ENCODE measurements at places on chromosomes 5 and 9.

- DNase-seq, result no peak
Observed at GRCh38 chr5:13186177-13186576, 758.3 kb downstream of the DNAH5 start.

DNA sequence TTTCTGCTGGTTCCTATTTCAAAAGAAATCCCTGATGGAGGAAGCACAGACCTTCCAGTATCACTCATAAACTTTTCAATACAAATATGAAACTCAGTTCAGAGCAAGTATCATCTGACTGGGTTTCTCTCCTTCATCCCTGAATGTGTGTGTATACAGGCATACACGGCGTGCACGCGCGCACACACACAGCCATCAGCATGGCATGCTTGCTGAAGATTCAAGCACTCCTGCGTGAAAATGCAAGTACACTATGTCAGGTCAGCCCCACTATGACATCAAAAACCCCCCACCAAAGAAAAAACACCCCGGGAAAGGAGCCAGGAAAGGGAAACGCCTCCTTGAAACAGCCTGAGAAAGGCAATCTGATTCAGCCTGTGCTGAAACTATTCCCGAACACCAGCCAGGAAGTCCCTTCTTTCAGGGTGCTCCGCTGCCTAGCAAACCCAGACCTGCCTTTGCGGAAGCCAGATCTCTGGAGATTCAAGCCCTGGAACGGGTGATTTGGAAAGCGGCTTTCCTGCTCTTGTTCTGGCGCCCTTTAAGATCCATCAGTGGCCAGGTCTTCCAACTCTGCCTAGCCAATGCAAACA lies 831 bp downstream of the KLHL3 start:
- DNase-seq, result no peak

DNA sequence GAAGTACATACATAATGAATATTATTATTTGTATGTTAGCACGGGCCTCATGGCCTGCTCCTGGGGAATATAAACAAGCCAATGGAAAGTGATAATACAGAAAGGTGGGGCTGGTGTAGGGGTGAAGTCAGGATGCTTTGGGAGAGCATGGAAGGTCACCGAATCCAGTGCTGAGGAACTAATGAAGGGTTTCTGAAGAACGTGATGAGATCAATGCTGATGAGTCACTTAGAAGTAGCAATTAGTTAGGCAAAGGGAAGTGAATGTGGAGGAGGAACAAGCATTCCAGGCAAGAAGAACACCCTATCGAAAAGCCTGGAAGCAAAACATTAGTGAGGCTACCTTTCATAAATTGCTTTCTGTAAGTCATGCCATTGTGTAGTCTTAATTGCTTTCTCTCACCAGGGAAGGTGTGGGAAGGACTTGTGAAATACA lies 2.1 kb downstream of the ANXA1 start:
- no peak for DNase-seq

GRCh38 chr9:88387552-88388202 lies 567 bp upstream of the SPIN1 start:
- DNase-seq, result peak; percentile 53

DNA sequence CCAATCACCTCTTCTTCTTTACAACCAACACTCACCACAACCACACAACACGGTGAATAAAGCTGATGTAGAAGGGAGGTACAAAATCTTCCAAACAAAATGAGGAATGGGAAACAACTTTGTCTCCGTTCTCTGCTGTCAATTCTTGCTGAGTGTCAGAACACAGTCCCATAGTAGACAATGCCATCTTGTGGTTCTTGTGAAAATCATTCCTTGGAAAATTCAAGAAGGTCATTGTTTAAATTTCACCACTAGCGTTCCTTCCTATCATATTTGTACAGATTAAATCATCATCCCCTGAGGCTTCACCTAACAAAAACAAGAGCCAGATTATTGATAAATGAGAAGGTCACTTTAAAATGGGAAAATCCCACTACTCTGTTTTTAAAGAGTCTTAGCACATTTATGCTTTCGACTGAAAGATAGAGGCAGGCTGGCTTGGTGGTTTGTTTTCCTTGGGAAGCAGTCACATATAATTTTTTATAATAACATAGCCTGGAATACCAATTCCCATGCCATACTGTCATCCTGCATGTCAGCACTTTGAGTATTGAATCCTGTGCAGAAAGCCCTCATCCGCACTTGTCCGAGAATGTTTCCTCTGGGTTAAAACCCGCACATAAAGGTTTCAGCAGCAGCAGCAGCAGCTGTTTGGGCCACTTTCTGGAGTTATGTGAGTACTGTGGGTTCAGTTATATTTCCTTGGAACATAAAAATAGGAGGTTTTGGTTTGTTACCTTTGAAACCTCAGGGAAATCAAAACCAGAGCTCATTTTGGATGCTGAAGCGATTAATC lies 395.0 kb upstream of the SMARCA2 start:
- peak; percentile 30 for DNase-seq

DNA sequence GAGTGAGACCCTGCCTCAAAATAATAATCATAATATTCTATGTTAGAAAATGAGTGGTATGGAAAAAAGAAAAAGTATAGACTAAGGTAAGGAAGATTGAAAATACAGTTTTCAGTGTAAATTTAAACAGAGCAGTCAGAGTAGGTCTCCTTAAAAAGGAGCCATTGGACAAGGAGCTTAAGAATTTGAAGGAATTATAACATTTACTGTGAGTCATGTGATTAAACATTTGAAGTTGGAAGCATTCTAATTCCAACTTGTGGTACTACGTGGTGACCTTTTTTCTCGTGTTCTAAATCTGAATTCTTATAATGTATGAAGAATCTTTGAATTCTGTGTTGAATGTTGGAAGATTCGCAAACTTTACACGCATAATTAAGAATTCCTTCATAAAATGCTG lies 39.3 kb upstream of the TMEM171 start:
- DNase-seq, result no peak

DNA sequence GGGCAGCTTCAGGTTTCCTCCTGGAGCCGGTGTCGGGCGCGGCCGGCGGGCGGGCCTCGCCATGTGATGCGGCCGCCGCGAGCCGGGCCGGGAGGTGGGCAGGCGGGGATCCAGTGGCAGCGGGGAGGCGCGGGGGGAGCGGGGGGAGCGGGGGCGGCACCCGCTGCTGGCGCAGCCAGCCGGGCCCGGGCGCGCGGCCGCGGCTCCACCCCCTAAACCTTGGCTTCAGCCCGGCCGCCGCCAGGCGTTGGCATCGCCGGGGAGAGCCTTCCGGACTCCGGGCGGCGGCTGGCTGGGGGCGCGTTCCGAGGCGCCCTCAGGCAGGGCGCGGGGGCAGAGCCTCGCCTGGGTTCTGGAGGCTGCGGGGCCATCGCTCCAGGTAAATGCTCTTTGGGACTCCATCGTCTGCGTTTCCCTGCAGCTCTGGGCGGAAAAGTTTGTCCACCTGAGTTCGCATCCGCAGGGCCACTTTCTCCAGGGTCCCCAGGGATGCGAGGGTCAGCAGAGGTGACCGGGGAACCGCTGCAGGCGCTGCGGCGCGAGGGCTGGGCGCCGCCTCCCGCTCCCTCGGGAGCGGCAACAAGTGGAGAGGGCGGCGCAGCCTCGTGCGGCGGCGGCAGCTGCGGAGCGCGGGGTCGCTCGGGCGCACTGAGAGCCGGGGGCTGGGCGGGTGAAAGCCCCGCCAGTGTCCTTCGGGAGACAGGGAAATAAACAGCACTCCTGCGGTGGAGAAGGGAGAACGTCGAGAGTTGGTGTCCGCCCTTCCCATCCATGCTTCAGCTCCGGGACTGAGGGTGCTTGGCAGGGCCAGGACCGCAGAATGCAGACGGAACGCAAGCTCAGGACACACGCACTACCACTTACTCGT lies at the start of gene ARHGEF28:
Gene ARHGEF28, plus strand, starts transcription at position 253 of the 868 bp plus-strand sequence. CDS start 58,656 bp downstream, outside the sequence.
- peak; percentile 80 for DNase-seq

- DNase-seq, result no peak
Observed at GRCh38 chr9:87799503-87799902, 73.6 kb downstream of the CTSL start.

GRCh38 chr9:6184749-6185645 lies 30.6 kb upstream of the IL33 start:
- DNase-seq, result no peak

GRCh38 chr5:150352244-150353031 lies 5.1 kb upstream of the TCOF1 start:
- no peak for DNase-seq

- no peak for DNase-seq
Observed at GRCh38 chr9:129520082-129520481, 100.8 kb downstream of the C9orf50 start.

DNA sequence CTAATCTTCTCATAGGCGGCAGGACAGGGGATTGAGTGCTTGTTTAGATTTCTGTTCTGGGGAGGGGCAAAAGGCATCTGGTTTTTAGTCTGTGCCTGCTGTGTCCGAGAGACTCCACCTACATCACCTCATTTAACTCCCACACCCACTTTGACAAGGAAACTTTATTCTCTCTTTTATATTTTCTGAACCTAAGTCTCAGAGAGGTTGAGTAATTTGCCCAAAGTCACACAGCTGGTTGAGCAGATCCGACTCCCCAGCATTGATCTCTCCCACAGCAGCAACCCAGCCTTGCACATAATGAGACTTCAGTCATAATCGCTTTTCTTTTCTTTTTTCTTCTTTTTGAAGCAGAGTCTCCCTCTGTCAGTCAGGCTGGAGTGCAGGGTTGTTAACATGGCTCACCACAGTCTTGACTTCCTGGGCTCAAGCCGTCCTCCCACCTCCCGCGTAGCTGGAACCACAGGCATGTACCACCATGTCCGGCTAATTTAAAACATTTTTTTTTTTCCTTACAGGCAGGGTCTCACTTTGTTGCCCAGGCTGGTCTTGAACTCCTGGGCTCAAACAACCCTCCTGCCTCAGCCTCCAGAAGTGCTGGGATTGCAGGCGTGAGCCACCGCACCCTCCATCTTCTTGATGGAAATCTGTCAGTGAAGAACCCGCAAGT lies 36.5 kb upstream of the ANKRD33B start:
- DNase-seq, result no peak

- DNase-seq, result no peak
Observed at GRCh38 chr9:17349831-17350230, 215.0 kb downstream of the CNTLN start.

DNA sequence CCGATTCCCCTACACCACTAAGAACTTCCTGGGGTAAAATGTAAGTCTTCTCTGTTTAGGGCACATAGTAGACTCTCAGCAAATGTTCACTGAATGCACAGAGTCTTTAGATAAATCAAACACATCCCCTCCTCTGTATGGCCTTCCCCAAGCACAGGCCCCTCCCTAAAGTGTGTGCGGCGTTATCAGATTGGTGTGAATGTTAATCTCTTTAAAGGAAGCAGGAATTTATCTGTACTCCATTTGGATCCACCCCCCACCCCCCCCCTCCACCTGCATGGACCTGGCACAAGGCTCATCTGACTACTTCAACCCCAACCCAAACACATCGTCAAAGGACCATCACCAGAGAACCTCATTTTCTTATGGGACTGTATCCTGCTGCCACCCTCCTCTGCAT lies 6.3 kb downstream of the PCDH1 start:
- DNase-seq, result no peak

DNA sequence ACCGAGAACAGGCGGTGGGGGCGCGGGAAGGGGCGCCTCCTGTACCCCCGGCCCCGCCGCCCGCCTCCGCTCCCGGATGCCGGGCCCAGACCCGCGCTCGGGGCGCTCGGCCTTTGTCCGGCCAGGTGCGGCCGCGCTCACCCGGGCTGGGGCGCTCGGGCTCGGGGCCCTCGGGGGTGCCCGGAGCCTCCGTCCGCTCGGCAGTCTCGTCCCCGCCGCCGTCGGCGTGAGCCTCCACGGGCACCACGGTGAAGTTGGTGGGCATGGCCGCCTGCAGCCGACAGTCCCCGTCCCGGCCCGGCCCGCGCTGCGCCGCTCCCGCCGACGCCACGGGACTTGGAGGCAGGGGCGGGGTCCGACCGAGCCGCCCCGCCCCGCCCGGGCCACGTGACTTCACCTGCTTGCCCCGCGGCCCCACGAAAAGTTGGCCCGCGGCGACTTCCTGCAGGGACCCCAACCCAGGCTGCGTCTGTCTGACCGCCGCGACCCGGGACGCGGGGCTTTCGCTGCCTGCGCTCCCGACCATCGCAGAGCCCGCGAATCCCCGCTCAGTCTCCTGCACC lies at the start of gene SLC12A7:
Gene SLC12A7, minus strand, starts transcription at position 337 of the 563 bp plus-strand sequence. Its CDS starts 72 bp downstream, at position 265.
- DNase-seq, result peak; percentile 79

DNA sequence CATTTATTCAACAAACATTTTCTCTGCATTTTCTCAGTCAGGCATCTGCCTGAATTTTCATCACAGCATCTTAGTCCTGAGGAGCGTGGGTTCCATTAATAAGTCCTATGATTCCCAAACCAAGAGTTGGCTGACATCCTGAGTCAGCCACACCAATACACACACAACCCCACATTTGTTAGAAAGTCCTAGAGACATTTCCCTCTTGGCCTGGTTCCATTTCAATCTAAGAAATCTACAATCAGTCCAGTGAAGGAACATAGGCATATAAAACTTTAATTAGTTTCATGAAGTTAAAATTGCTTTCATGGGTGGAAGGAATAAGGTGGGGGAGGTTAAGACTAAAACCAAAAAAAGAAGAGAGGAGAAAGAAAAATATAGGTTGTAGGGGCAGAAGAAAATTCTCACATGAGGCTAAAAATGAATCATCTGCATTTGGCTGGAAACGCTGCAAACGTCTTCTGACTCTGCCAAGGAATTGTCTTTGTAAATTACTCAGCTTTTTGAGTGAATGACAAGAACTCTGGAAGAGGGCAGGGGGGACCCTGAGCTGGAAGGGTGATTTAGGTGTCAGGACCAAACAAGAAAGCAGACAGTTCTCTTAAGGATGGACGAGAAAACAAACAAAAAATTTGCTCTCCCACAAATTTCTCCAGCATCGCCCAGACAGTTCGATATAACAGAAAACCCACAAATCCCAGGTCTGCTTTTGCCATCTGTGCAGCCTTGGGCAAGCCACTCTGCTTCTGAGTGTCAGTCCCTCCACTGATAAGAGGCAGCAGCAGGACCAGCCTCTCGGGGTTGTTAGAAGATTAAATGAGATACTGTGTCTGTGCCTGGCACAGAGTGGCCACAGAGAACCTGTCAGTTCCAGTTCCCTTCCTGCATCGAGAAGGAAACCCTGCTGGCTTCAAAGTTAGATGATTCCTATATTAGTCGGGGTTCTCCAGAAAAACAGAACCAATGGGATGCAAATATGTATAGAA lies 289.7 kb downstream of the CDK5RAP2 start:
- no peak for DNase-seq

DNA sequence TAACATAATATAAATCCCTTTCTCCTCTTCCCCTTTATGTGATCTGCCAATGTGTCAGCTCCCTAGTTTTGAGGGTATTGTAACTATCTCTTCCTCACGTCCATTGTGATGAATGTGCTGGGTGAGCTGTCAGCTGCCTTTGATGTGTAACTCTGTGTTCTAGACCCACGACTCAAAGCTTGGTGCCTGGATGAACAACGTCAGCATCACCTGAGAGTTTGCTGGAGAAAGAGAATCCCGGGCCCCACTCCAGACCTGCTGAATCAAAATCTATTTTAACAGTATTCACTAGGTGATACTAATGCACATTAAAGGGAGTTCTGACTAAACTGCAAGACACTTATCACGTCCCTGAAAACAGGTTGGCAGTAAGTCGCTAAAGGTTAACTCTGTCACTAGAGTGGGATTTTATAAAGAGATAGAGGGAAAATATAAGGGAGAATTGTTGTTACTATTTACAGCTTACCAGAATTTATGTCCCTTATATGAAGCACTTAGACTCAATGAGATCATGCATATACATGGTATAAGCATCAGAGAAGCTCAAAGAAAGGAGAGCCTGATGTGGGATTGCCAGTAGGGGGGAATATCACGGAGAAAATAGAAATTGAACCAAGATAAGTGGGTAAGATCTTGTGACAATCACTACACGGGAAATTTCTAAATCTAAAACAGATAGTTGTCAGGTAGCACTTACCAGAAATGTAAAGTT lies 423.8 kb upstream of the SLC30A5 start:
- no peak for DNase-seq

Measured in frontal cortex (tissue), 4 donors.